ENCODE measurements at places on chromosomes 7 and 10.
A peak's percentile ranks its signal among the peaks of the same experiment; 100 is the strongest.

DNA sequence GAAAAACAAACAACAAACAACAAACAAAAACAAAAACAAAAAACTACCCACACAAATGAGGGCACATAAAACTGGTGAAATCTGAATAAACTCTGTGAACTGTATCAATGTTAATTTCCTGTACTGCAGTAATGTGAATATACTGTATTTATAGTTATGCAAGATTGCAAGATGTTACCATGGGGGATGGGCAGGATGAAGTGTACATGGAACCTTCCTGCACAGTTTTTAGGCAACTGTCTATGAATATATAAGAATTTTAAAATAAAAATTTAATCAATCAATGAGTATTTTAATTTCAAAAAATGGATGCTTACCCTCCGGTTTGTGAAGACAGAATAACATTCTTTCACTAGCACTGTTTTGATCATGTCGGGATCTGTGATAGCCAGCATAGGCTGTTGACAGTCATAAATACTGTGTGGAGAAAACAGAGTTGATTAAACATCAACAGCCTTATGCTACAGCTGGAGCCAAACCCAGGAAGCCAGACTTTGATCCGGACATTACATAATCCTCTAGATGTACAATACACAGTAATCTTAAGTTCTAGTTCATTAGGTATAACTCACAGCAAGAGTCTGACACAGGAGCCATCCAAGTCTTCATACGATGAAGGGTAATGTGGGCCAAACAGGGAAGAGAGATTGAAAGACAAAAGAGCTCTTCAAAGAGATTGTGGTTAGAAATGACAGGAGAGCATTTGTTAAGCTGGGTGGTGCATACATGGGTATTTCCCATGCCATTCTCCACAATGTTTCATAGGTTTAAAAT is 14.8 kb downstream of the CYP3A7 start:
- H3K36me3 ChIP-seq, result no peaks in the 10 kb centered on the region
- H3K27ac ChIP-seq, result no peak overlapping the region
- H3K27me3 ChIP-seq, result no peaks in the 10 kb centered on the region
- DNase-seq, result no peak
- H3K4me3 ChIP-seq, result no peak overlapping the region
- H3K4me1 ChIP-seq, result no peaks in the 10 kb centered on the region

GRCh38 chr10:23079700-23080099 is 15.7 kb upstream of the MSRB2 start:
- DNase-seq, result no peak
- no peaks in the 10 kb centered on the region for H3K36me3 ChIP-seq
- H3K4me1 ChIP-seq, result no peaks in the 10 kb centered on the region
- no peaks in the 10 kb centered on the region for H3K27me3 ChIP-seq
- no peak overlapping the region for H3K4me3 ChIP-seq

DNA sequence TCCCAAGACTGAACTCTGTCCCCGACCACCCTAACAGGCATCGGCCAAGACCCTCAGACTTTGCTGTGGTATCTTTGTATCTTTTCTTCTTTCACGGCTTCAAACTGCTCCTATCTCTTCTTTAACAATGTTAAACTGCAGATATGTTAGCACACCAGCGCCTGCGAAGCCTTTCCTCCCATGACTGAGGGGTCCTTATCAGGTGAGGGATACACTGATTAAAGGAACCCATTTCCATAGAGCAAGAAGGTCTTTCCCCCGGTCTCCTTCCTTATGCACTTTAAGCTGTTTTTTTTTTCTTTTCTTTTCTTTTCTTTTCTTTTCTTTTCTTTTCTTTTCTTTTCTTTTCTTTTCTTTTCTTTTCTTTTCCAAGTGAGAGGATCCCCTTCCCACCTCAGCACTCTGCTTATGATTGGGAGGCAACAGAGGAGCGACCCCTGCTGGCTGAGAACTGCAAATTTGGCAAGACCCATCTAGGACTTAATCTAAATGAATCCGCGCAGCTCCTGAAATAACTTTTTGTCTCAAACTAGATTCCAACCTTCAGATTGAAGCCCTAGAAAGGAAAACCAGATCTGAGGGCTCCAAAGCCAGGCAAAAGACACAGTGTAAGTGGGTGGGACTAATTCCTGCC is 109.9 kb downstream of the ITGB8 start:
- H3K4me1 ChIP-seq, result no peaks in the 10 kb centered on the region
- peak; percentile 27 for DNase-seq
- no peaks in the 10 kb centered on the region for H3K36me3 ChIP-seq
- H3K27ac ChIP-seq, result no peak overlapping the region

DNA sequence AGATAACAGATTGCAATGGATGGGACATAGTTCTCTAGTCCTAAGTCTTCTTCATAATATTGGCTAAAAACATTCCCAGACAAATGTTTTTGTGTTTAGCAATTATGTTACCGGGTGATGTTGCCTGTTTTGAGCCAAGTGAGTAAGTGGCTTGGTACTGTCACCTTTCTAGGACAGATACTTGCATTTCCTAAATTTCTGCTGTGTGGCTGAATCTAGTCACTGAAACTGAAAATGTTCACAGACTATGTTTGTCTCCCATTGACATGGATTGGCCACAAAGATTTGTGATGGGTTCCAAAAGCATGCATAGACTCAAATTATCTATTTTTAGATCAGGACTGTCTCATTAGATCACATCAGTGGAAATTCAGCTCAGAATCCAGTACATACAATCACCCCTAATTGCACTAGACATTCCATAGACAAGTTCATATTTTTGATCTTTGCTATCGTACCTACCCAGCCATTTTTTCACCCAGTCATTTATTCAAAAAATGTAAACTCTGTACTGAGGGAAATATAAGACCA is 1222.1 kb upstream of the AUTS2 start:
- no peak overlapping the region for H3K27ac ChIP-seq
- no peaks in the 10 kb centered on the region for H3K27me3 ChIP-seq
- no peak overlapping the region for H3K4me3 ChIP-seq
- no peaks in the 10 kb centered on the region for H3K36me3 ChIP-seq

All from neuronal stem cell (in vitro differentiated cells).